ENCODE measurements at places on chromosomes 3 and 15. TPM values are rescaled to one million over a fixed set of nuclear protein-coding genes. Genes with fewer than 3 reads are reported as not detected.

PRKCD gene
- polyA plus RNA-seq = 23.9 TPM

AP3S2 gene
- 19.2 TPM for polyA plus RNA-seq

PTX3 gene
- 1.7 TPM for polyA plus RNA-seq

TTLL13 gene
- 0.05 TPM for polyA plus RNA-seq

GABRA5 gene
- 29.6 TPM for polyA plus RNA-seq

RTP3 gene
- polyA plus RNA-seq = 0.06 TPM

ELL3 gene
- 15.5 TPM for polyA plus RNA-seq

CIDEC gene
- not detected for polyA plus RNA-seq

CALML4 gene
- polyA plus RNA-seq = 3.5 TPM

NTRK3 gene
- polyA plus RNA-seq = 7.4 TPM

UROC1 gene
- 0.09 TPM for polyA plus RNA-seq

NKTR gene
- 24.1 TPM for polyA plus RNA-seq

MYZAP gene
- 0.41 TPM for polyA plus RNA-seq

CCDC54 gene
- not detected for polyA plus RNA-seq

TF gene
- 0.02 TPM for polyA plus RNA-seq

XYLB gene
- polyA plus RNA-seq = 2.8 TPM

CHDH gene
- 4.9 TPM for polyA plus RNA-seq

SLC35G2 gene
- 2.4 TPM for polyA plus RNA-seq
